ENCODE measurements at places on chromosomes 16 and 17.

- DNase-seq, result no peak
Observed at GRCh38 chr17:27997522-27997921, 45.0 kb upstream of the NLK start.

DNA sequence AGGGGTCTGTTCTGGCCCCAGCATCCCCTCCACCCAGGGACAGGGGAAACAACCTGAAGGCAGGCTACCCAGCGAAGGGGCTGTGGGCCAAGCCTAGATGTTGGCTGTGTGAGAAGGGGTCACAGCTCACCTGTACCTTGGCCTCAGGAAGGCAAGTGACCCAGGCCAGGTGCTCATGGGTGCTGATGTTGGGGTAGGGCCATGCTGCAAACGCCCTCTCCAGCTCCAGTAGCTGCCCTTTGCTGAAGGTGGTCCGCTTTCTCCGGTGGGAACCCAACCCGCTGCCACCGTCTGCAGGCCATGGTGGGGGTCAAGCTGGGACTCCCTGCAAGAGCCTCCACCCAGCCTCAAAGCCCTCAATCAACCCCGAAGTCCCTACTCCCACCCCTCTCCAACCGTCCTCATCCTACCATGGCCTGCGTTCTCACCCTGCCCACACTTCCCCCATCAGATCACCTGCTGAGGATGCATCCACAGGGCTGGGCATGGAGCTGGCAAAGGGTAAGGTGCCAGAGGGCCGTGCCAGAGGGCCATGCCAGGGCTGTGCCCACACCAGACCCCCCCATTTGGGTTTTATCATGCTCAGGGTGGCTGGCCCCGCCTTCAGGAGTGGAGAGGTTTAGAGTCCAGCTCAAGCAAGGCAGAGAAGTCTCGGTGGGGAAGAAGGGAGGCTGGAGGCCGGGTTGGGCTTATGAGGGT is at the start of gene SEBOX:
Gene SEBOX, minus strand, starts transcription at position 535 of the 699 bp plus-strand sequence. Its CDS starts 48 bp downstream, at position 487.
- DNase-seq, result no peak

DNA sequence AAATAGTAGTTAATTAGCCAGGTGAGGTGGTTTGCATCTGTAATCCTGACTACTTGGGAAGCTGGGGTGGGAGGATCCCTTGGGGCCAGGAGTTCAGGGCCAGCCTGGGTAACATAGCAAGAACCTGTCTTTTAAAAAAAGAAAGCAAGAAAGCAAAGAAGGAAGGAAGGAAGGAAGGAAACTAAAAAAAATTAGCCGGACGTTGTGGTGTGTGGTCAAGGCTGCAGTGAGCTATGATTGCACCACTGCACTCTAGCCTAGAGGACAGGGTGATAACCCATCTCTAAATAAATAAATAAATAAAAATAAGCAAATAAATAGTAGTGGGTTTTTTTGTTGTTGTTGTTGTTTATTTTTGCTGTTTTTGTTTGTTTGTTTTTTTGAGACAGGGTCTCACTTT is 39.3 kb upstream of the MAP2K6 start:
- no peak for DNase-seq

GRCh38 chr16:50266337-50267091 is at the start of gene ADCY7:
Gene ADCY7 (plus strand): TSS chr16:50266551. CDS start chr16:50288180, 21,629 bp downstream.
- DNase-seq, result no peak

- DNase-seq, result no peak
Observed at GRCh38 chr16:30771726-30772125, 9.6 kb downstream of the RNF40 start.

DNA sequence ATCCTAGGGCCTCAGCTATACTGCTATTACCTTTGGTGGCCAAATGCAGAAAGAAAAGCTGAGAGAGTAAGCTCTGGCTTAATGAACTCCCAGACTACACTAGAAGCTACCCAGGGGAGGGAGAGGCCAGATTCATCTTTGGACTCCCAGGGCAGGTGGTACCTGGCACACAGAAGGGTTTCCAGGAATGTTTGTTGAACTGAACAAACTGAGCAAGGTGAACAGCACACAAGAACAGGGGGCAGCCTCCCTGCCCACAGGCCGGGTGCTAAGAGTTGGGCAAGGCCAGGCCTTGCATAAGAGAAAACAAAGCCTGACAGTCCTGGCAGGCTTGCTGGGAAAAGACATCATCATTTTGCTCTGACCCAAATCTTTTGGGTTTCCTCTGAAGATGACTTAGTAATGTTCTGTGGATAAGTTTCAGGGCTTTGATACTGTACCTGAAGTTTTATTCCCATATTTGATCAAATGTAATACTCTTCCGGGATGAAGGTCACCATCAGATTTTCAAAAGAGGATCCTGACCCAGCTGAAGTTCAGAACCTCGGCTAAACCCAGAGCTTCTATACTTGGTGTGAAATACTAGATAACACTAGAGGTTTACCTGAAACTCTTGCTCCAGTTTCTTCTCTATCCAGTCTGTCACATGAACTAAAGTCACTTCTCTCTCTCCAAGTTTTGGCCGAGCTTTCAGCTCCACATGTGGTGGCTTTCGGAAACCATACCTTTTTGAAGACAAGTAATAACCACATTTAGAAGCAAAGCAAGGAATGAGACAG is 20.5 kb upstream of the ERN1 start:
- no peak for DNase-seq

DNA sequence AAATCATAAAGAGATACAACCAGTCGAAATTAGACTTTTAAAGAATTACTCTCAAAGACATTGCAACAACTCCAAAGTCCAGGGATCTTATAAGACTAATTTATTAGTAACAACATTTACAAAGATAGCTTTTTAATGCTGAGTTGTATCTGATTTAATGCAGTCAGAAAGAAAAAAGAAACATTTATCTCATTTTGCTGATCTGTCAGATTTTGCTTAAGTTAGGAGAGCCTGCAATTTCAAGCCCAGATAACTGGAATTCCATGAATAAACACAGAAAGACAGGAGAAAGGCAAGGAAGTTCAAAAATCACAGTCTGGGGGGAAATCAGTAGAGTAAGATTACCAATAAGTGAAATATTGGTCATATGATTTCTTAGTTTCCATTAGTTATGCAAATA is 22.9 kb downstream of the SLFN11 start:
- no peak for DNase-seq

DNA sequence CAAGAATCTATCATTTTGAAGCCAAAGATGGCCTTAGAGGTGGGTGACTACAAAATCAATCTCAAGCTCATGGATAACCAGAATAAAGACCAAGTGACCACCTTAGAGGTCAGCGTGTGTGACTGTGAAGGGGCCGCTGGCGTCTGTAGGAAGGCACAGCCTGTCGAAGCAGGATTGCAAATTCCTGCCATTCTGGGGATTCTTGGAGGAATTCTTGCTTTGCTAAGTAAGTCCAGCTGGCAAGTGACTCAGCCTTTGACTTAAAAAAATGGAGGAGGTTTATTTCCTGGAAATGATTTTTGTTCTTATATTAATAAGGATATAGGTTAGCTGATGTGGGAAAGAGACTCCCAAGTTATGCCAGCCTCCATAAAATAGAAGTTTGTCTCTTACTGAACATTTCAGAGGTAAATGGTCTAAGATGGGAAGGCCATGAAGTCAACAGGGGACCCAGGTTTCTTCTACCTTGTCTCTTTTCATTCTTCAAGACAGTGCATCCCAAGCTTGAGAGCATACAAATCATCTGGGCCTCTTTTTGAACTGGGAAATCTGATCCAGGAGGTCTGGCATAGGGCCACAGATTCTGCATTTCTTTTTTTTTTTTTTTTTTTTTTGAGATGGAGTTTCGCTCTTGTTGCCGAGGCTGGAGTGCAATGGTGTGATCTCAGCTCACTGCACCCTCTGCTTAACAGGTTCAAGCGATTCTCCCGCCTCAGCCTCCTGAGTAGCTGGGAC is 19.8 kb upstream of the TANGO6 start:
- DNase-seq, result no peak

GRCh38 chr16:1687427-1688316 is 9.6 kb downstream of the JPT2 start:
- DNase-seq, result no peak

- DNase-seq, result peak; percentile 46
Observed at GRCh38 chr17:13031718-13032350, 14.0 kb upstream of the ELAC2 start.

GRCh38 chr17:50221266-50221863 is 19.9 kb upstream of the COL1A1 start:
- no peak for DNase-seq

DNA sequence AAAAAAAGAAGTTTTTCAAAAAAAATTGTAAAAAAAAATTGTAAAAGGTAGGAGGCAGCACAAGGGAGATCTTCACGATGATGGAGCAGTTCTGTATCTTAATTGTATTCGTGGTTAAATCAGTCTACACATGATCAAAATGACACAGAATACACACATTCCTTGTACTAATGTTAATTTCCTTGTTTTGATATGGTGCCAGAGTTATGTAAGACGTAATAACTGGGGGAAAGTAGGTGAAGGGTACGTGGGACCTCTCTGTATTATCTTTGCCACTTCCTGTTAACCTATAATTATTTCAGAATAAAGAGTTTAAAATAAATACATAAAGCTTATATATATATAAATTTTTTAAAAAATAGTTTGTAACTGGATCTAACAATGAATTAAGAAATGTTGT is 36.8 kb downstream of the HELZ start:
- DNase-seq, result no peak

GRCh38 chr16:3841729-3842508 is 38.6 kb downstream of the CREBBP start:
- DNase-seq, result no peak

DNA sequence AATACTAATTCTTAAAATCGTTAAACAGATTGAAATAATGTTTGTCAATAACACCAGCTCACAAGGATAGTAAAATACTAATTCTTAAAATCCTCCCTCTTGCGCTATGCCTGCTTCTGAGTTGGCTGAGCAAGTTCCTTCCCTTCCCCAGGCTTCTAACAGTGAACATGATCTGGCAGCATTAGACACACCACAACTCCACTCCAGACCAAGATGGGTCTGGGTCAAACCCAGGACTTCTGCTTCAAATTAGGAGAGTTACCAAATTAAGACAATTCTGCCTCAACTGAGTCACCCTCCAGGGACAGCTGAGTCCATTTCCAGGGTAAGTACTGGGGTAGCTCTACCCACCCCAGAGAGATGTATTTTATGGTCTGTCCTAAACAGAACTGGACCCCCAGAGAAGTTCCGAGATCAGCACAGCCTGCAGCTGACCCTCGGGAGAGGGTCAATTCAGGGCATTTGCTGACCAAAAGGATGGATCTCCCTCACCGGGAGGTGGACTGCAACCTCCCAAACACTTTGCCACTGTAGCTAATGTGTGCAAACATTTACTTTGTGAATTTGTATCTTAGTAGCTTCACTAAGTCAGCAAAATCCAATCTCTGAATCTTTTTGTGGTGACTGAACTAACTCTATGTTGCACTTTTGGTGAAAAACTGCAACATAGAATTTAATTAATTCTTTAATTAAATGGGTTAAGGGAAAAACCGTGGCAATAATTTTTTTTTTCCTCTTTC is 48.8 kb downstream of the ADCY9 start:
- no peak for DNase-seq

DNA sequence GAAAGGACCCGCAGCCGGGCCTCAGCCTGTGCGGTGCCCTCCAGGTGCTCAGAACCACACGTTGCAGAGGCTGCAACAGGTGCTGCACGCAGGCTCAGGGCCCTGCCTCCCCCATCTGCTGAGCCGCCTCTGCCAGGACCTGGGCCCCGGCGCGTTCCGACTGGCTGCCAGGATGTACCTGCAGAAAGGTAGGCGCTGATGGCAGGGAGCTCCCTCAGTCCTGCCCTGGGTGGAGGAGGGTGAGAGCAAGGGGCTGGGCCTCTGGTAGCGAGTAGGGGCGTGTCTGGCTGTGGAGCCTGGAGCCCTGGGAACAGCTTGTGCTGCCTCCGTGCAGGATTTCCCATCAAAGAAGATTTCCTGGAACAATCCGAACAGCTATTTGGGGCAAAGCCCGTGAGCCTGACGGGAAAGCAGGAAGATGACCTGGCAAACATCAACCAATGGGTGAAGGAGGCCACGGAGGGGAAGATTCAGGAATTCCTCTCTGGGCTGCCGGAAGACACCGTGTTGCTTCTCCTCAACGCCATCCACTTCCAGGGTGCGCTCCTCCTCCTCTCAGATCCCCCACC is 4.4 kb downstream of the SERPINF2 start:
- peak; percentile 45 for DNase-seq

DNA sequence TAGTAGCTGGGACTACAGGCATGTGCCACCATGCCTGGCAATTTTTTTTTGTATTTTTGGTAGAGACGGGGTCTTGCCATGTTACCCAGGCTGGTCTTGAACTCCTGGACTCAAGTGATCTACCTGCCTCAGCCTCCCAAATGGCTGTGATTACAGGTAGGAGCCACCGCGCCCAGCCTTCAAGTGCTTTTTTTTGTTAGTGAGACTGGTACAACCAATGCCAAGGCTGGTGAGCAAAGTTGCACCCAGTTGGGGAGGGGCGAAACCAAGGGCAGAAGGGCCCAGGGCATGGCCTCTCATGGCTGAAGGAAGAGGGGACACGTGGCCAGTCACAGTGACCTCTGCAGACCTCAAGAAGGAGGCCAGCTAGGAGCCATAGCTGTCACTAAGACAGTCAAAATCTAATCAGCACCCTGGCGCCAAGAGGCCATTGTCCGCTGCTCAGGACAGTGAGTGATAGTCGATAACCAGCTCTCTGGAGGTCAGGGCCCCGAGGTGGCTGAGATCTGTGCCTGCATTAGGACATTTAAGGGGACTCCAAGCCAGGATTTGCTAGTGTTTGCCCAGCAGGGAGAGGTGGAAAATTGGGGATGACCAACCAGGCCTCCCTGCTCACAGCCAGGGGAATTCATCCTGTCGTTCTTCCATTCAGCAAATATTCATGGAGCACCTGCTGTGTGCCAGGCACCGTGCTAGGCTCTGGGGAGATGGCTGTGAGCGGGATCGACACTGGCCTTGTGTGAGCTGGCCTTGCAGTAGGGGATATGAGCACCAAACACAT is 10.2 kb downstream of the IL4R start:
- DNase-seq, result no peak

- DNase-seq, result no peak
Observed at GRCh38 chr16:2428784-2429033, 538 bp upstream of the CCNF start.

DNA sequence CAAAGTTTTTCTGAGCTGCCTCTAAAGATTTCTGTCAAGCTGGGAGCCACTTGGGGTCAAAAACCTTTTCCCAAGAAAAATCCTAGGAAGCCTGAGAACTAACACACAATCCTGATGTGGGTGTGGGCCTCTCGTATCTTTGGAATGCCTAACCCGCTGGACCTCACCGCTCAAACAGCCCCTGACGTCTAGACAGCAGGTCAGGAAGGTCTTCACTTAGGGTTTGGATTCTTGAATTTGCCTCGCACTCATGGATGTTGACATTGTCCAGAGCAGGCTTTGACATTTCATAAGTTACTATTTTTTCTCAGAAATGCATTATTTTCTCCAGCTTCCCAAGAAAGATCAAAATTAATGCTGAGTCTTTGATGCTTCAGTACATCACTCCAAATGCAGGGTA is 18.9 kb downstream of the TEX2 start:
- DNase-seq, result no peak

GRCh38 chr16:66176111-66176510 is 190.4 kb upstream of the CDH5 start:
- no peak for DNase-seq

- DNase-seq, result peak; percentile 60
Observed at GRCh38 chr17:879546-880442, 97.6 kb downstream of the MRM3 start.

Data from endothelial cell (in vitro differentiated cells).